ENCODE measurements at places on chromosomes 3 and 15.

DNA sequence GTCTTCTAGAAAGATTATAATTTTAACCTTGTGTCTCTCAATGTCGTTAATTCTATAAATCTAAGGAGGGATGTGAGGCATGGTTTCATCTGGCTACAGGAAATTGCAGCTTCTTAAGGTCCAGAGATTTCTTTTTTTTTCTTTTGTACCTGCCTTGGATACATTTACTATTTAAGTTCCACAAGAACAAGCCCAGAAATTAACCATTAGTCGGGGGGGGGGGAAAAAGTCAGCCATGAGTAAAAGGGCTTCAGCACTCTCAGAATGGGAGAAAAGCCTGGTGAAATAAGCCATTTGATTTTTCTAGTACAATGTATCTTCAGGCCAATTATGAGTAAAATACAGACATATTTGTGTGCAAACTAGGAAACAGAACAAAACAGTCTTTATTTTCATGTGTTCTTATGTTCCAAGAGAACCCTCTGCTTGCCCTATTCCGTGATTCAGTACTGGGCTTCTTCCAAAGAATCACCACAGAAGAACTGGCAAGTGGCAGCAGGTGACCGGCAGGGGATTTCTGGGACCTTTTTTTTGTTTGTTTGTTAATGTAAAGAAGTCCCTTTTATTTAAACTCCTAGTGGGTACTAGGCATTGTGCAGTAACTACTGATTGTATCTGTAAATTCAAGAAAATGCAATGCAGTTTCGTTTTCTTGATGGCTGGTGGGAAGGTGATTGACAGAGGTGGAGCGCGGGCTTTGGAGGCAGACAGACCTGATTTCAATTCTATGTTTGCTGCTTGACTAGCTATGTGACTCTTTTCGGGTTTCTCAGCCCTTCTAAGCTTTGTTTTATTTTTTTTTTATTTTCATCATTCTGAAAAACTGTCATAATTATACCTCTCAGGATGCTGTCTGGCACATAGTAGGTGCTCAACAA is 82.5 kb downstream of the PEX5L start:
- no peak for DNase-seq

- no peak for DNase-seq
Observed at GRCh38 chr15:38190501-38190900, 62.1 kb upstream of the SPRED1 start.

- DNase-seq, result no peak
Observed at GRCh38 chr15:42914728-42915497, 5.7 kb downstream of the TTBK2 start.

GRCh38 chr15:82533801-82534200 is 6.5 kb downstream of the RPS17 start:
- DNase-seq, result no peak

DNA sequence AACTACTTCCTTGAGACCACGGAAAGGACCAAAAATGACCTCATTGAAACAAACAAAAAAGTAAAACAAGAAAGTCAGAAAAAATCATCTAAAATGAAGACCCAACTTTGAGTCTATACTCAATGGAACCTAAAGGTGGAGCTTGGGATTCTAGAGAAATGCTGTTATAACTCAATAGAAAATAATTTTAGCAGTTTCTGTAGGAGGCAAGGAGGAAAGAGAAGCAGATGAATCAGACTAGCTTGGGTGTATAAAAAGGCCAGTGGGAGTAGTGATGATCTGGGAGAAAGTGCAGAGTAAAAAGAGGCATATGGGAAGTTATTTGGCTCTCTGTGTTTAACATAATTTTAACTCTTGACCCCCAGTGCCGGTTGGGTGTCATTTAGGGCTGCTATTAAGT is 94.4 kb downstream of the TMCO5A start:
- DNase-seq, result no peak

DNA sequence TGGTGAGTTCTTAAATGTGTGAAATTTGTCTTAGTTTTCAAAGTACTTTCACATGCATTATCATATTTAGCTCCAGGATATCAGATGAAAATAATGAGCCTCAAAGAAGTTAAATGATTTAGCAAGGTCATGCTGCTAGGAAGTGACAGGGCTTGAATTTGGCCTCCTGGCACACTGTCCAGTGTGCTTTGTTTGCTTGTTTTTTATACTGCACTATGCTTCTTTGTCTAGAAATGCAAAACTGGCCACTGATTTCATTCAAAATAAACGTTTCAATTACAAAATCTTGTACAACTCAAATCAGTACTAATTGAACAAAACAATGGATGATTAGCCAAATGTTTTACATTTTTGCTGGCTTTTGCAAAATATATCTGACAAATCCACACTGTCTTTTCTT is 583.3 kb upstream of the CBLB start:
- DNase-seq, result no peak

- DNase-seq, result no peak
Observed at GRCh38 chr3:40885430-40885829, 313.9 kb upstream of the CTNNB1 start.

- no peak for DNase-seq
Observed at GRCh38 chr3:52249683-52250082, 4.1 kb downstream of the PPM1M start.

DNA sequence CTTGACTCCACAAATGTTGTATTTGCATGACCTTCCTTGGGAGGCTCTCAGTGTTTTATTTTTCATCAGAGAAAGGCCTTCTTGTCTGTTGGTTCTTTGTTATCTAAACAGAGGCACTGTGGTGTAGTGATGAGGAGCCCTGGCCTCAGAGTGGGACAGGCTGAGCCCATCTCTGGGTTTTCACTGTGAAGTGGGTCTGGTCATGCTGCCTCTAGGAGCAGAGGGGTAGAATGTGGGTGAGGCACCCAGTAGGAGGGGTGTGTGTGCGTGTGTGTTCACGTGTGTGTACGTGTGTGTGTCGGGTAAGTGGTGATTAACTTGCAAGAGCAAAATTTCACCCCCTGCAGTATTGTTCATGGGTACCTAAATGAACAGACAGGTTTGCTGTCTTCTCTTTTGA is 14.4 kb downstream of the KLF13 start:
- DNase-seq, result no peak

GRCh38 chr3:46221391-46221790 is 13.3 kb upstream of the CCR1 start:
- DNase-seq, result no peak

GRCh38 chr3:1805331-1805730 is 293.3 kb upstream of the CNTN4 start:
- no peak for DNase-seq

- DNase-seq, result no peak
Observed at GRCh38 chr3:179907784-179908482, 128.8 kb downstream of the PEX5L start.

DNA sequence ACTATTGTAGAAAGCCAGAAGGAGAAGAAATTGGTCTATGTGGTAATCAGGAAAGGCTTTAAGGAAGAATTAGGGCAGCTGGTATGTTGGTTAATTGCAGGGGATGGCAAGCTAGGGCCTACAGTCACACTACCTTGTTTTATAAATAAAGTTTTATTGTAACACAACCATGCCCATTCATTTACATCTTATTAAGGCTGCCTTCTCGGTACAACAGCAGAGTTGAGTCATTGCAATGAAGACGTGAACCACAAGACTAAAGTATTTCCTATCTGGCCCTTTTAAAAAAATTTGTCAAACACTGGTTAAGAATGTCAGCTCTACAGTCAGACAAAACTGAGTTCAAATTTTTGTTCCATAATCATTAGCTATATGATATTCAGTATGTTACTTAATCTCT is 8.3 kb downstream of the SERPINI1 start:
- no peak for DNase-seq

GRCh38 chr3:162610261-162610660 is 1113.7 kb downstream of the OTOL1 start:
- no peak for DNase-seq

DNA sequence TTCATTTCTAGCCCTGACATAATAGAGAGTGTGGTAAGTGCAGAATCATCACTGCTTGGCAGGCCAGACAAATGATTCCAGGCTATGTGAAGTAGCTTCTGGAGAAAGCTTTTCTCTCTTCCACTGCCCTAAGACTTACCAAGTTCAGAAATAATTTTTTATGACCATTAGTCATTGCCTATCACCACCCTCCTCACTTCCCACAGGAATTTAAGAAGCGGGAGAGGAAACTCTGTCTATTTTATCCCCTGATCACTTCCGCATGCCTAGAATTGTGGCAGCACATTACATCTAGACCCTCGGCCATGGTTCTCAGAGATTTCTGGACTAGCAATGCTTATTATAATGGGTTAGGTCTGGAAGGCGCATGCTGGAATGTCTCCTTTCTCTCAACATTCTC is 397.8 kb upstream of the NR2F2 start:
- no peak for DNase-seq

DNA sequence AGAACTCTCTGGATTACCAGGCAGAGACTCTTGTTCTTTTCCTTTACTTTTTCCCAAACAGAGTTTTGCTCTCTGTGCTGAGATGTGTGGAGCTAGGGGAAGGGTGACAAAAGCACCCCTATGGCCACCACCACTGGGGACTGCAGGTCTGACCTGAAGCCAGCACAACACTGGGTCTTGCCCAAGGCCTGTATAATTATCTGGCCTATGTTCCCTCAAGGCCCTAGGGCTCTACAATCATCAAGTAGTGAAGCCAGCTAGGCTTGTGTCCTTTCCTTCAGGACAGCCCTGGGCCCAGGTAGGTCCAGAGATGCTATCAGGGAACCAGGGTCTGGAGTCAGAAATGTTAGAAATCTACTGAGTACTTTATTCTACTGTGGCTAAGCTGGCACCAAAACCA is 28.4 kb downstream of the MYO1E start:
- no peak for DNase-seq

DNA sequence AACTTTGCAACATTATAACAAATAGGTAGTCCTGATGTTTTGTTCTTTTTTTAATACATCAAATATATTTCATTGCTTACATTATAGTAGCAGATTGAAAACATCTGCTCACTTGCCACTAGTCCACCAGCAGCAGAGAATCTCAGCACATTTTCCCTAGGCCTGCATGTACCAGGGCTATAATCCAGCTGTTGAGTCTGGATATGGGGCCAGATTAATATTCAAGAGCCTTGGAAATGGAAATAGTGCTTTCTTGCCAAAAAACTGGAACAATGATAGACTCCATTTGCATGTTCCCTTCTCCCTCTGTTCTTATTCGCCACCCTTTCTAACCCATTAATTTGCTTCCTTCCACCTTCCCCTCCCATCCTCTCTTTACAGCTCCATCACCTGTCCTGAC is 288.0 kb downstream of the EPHA3 start:
- no peak for DNase-seq

DNA sequence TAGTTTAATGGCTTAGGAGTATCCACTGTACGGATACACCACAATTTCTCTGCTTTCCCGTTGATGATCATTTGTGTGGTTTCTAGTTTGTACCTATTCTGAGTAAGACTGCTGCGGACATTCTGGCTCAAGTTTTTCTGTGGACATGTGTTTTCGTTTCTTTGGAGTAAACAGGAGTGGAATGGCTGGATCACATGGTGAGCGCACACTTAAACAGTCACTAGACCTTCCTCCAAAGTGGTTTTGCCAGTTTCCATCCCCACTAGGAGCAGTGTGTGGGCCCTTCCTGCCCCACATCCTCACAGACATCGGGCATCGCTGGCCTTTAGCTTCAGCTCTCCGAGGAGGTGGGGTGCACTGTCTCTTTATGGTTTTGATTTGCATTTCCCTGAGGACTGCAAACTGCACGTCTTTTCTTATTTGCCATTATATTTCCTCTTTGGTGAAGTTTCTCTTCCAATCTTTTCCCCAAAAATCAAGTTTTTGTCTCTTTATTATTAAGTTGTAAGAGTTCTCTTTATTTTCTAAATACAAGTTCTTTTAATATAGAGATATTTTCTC is 94.1 kb downstream of the VGLL4 start:
- no peak for DNase-seq

DNA sequence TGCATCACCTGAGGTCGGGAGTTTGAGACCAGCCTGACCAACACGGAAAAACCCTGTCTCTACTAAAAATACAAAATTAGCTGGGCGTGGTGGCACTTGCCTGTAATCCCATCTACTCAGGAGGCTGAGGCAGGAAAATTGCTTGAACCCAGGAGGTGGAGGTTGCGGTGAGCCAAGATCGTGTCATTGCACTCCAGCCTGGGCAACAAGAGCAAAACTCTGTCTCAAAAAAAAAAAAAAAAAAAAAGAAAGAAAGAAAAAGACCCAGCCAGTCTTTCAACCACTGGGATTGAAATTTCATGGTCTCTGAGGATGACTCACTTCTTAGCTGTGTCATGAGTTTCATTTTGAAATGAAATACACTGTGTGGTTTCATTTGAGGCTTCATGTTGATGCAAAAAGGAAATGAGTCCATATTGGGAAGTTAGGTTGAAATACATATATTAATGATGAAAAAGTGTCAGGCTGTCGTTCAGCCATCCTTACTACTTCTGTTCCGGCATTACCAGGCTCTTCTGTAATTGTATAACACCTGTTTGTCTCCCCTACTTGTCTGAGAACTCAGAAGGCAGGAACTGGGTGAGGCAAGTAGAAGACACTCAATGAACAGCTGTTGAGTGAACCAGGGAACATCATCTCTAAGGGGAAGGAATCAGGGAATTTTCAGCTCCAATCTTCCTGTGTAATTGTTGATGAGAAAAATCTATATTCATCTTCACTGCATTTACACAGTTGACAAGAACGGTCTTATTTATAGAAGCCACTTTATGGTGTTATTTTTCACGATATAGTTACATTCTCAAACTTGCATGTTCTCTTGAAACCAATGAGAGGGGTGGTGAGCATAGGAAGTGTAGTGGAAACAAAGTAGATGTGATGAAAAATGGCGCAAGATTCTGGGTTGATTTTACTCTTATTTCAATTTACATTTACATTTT is 87.4 kb downstream of the NFKBIZ start:
- DNase-seq, result no peak

DNA sequence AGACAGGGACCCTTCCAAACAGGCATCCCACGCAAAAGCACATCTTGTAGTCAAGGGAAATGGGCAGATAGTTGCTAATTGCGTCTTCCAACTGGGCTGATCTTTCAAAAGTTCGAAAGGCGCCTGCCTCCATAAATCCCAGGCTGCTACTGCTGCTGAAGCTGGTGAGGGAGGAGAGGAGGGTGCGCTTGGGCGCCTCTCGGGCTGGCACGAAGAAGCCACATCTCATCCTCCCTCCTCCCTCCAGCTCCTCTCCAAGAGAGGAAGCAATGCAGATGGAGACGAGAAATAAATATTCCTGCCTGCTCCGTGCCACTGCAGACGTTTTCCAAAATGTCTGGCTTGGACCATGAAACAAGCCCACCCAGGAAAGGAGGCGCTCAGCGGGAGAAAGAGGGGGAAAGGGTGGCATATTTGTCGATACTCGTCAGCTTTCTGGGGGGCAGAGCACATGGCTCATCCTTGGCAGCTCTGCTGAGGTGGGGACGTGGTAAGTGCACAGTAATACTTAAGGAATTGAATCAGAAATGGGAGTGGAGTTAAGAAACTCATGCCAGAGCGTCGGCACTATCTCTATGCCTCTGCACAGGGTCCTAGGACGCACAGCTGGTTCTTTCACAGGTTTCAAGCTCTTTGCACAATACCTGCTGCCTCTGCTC is 88.9 kb upstream of the FEZF2 start:
- DNase-seq, result no peak

DNA sequence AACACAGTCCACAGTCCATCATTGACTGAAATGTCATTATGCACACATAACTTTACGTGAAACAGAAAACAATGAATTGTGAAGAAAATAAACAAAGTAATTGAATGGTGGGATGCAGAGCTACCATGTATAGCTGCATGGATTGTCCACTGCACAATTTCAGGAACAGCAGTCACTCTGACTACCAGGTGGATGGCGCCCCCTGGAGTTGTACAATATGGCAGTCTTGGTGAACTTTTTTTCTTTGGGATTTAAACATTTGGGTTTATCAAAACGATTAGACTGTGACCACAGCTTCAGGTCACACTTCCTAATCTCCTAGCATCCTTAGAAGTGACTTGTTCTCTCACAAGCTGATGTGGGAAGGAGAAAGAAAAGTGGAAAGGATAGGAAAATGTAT is 48.9 kb upstream of the TCF12 start:
- no peak for DNase-seq

Measured in stimulated activated CD8-positive, alpha-beta memory T cell treated with anti-CD3 and anti-CD28 coated beads, Interleukin-4, amount 100 ng/mL, for 4 hours (primary cell).